ENCODE measurements at places on chromosomes 7 and 10.

DNA sequence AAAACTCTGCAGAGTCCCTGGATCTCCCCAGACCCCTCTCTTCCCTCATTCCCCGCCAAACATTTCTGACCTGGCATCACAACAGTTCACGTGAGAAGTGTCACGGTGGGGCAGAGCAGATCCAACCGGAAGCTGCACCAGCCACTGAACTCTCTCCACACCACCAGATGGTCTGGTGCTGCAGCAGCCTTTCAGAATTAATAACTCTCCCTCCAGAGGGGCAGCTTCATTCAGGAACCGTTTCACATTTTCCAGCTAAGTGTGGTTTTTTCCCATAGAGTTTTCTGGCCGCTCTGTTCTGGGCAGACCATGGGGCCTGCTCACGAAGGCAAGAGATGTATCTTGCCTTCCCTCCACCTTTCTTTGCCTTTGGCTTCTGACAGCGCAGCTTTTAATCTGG is 486.7 kb upstream of the GALNT17 start:
- no peak for DNase-seq

DNA sequence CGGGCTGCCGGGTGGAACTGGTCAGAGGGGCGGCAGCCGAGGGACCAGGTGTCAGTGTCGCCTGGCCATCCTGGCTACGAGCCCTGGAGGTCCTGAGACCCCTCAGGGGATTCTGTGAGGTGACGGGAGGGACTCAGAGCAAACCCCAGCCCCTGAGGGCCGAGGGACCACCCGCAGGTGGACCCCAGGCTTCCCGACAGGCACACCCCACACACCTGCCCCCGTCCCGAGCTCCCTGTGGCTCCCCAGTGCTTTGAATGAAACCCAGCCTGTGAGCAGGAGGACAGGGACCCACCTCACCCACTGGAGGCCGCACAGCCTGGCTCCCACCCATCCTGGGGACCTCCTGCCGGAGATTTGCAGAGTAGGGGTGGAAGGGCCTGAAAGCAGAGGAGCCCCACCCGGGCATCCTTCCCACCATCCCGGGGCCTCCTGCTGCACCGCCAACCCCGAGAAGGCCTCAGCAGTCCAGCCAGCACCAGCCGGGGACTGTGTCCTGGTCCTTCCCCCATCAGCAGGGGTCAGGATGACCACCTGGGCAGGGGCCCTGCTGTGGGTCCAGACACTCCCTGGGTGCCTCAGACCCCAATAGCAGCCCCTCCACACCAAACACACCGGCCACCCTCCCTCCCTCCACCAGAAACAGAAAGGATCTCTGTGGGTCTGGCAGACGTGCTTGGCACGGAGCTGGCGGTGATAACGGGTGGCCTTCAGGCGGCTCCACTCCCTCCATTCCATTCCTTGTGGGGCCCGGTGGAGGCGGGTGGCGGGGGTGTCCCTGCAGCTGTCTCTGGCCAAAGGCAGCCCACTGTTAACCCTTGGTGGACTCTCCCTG is 13.9 kb downstream of the VENTX start:
- no peak for DNase-seq

DNA sequence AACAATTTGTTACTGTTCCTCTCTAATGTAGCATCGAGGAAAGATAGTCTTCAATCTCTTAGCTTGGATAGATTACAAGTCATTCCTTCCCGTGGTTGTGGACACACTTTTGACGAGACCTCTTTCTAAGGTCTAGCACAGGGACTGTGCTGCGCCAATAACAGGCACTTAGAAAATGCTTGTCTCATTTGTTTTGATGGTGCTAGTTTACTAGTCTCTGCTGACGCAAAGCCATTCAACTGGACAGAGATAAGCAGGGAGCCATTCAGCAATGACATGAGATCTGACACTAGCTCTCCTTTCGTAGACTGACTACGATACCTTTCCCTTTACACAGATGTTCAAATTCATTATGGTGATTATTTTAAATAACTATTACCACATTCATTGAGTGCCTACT is 6.4 kb upstream of the JAZF1 start:
- no peak for DNase-seq

- no peak for DNase-seq
Measured at GRCh38 chr10:12350167-12350872, 973 bp downstream of the CAMK1D start.

GRCh38 chr10:21929070-21929469 is 74.5 kb downstream of the DNAJC1 start:
- DNase-seq: no peak

Data from cortex of kidney (tissue), 1 donor.